Right renal cortex interstitium (tissue), 3 donors: ENCODE measurements at places on chromosomes 13 and 19.

DNA sequence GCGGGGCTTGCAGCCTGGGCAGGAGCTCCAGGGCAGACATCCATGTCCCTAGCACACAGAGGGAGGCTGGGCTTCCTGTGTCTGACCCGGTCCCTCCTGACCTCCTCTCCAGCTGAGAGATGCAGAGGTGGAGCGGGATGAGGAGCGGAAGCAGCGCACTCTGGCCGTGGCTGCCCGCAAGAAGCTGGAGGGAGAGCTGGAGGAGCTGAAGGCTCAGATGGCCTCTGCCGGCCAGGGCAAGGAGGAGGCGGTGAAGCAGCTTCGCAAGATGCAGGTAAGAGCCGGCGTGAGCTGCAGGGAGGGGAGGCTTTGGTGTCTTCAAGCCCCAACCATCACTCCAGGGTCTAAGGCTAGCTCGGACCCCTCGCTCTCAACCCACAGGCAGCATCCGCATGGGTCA, 38.4 kb downstream of the KCNC3 start:
- DNase-seq, result no peak

GRCh38 chr19:38367041-38367440, 7.3 kb upstream of the PSMD8 start:
- DNase-seq, result no peak

DNA sequence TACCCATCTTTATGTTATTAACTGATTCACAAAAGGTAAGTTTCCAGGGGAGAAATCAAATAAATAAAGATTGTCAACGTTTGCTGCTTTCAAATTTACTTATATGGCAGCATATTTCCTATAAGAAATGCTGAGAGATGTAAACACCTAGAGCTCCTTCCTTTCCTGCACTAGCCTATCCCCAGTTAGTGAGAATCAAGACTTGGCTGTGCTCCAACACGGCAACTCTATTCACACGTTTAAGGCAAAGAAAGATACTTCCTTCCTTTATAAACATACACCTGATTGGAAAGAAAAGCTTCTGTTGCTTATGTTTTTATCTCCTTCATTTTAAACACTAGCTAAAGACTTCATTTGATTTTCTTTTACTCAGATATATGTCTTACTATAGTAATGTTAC, 107.0 kb downstream of the PCDH9 start:
- no peak for DNase-seq

DNA sequence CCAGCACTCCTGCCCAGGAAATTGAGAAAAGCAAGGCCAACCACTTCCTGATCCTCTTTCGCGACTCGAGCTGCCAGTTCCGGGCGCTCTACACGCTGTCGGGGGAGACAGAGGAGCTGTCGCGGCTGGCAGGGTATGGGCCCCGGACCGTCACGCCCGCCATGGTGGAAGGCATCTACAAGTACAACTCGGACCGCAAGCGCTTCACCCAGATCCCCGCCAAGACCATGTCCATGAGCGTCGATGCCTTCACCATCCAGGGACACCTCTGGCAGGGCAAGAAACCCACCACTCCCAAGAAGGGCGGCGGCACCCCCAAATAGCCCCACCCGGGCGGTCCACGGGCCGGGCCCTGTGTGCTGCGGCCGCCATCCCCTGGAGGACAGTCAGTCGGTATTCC, 11.6 kb downstream of the XAB2 start:
- DNase-seq, result no peak

DNA sequence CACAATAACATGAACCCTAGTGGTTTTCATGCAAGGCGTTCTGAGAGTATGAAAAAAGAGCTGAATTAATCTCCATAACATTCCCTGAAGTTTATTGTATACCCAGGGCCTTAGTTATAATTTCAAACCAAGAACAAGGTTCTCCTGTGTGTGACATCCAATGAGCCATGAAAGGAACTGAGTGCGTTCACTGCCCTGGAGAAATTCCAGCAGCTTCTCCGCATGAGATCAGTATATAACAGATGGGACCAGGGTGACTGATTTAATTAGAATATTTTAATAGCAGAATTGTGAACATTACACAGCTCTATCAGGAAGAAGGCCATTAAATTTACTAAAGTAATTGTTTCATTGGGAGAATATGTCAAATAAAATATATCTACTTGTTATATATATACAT, 1190.5 kb upstream of the SLC10A2 start:
- DNase-seq, result no peak

DNA sequence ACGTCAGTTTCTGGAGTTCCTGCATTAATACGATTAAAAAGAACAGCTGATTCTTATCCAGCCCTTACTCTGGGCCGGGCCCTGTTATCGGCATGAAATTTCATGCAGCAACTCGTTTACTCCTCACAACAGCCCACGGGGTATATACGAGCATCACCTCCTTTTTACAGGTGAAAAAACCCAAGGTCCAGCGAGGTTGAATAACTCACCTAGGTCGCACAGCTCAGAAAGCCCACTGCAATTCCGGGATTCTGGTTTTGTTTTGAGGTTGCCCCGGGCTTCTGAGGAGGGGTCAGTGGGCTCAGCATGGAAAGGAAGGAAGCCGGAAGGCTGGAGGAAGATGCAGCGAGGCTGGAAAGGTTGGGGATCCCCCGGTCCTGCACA, 577 bp upstream of the ACP7 start:
- DNase-seq, result no peak

GRCh38 chr13:45917019-45917418, 65.5 kb upstream of the SIAH3 start:
- no peak for DNase-seq
